ENCODE measurements at places on chromosomes 2 and 18.

DNA sequence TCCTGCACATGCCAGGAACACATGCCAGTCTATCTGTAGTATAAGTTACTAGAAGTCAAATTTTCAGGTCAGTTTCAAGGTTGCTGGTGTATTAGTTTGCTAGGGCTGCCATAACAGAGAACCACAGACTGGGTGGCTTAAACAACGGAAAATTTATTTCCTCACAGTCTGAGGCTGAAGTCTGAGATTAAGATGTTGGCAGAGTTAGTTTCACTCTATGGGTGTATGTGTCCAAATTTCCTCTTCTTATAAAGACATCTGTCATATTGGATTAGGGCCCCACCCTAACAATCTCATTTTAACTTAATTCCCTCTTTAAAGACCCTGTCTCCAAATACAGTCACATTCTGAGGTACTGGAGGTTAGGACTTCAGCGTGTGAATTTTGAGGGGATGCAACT, 26.5 kb downstream of the B3GNT7 start:
- no peak for DNase-seq

GRCh38 chr2:134512734-134513464, 205.9 kb downstream of the TMEM163 start:
- DNase-seq, result no peak

DNA sequence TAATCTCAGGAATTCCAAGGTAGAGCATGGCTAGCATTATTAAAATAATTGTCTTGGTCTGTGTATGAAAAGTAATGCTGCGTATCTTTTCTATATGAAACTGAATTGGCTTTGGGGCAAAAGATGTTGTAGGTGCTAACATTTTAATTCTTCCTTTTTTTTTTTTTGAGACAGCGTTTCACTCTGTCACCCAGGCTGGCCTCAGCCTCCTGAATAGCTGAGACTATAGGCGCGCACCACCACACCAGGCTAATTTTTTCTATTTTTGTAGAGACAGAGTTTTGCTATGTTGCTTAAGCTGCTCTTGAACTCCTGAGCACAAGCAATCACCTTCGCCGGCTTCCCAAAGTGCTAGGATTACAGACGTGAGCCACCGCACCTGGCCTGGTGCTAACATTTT, 172.6 kb upstream of the STON1 start:
- no peak for DNase-seq

DNA sequence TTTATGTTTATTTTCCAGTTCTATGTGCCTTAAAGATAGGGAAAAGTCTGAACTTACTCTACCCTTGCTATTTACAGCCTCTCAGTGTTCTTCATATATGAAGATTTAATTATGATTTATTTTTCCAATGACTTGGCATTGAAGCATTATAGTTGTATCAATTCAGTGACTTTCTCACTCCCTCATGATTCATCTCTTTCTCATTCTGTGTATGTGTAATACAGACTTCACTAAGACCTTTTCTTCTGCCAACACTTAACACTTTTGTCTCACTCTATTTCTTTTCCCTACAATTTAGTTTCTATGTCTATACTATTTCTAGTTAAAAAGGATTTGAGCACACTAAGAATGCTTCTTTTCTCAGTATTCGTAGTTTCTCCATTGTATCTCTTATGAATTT, 1470.3 kb upstream of the ACVR2A start:
- DNase-seq, result no peak

DNA sequence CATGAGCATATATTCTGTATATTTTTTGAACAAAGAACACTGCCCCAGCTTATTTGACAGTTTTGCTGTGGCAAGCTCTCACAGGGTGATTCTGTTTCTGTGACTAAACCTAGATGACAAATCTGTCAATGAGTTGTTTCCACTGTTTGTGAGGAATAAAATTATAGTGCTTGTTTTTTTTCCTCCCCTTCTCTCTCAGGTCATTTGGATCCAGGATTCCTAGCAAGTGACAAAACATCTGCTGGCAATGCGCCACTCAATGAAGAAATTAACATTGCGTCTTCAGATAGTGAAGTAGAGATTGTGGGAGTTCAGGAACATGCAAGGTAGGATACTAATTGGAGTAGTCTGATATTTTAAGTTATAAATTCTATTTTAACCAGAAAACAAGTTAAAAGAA, 149.3 kb downstream of the HAUS1 start:
- no peak for DNase-seq

GRCh38 chr2:135256531-135257260, 204.6 kb downstream of the RAB3GAP1 start:
- no peak for DNase-seq

DNA sequence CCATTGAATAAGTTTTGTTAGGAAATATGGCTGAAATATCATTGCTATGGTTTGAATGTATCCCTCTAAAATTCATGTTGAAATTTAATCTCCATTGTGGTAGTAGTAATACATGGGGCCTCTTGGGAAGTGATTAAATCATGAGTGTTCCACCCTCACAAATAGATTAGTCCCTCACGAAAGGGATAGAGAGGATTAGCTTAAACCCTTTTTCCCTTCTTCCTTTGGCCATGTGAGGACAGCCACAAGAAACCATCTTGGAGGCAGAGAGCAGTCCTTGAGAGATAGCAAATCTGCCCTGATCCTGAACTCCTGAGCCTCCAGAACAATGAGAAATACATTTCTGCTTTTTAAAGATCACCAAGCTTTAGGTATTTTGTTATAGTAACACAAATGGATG, 274.2 kb downstream of the CDH19 start:
- no peak for DNase-seq

DNA sequence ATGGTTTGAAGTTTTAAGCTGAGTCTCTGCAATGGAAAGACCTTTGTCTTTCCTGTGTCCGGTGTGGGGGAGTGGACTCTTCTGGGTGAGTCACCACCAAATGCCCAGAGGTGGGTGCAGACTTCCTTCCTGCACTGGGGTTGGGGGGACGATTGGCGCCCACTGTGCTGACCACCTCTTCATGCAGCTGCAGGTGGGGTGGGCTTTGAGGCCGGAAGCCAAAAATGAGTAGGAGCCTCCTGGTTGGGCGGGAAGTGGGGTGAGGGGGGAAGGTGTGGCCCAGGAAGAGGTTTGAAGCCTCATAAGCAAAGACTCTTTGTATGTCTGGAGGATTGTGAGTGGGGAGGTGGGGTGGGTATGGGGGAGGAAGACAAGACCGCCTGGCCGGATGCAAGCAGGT, 27.6 kb downstream of the PAX8 start:
- DNase-seq, result no peak

DNA sequence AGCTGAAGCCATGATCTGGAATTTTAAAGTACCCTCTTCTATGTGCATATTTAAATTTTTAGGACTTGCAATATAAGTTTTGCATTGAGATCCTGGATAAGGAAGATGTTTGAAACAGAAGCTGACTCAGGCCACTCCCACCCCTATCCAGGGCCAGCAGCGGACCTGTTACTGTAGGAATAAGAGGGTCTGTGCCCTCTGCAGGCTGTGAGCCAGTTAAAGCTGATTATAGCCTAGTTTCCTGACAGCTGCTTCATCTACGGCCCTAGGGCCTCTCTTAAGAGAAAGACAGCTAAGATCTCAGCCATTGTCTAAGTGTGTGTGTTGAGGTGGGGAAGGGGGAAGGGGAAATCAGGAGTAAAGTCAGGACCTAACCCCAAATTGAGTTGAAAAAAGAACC, 234.0 kb downstream of the HAUS1 start:
- DNase-seq, result no peak

- DNase-seq, result no peak
Observed at GRCh38 chr2:235098736-235099494, 147.1 kb downstream of the SH3BP4 start.

GRCh38 chr2:143916781-143917180, 603.1 kb downstream of the ZEB2 start:
- DNase-seq, result no peak

- DNase-seq, result no peak
Observed at GRCh38 chr2:207328944-207329386, 163.2 kb upstream of the KLF7 start.

DNA sequence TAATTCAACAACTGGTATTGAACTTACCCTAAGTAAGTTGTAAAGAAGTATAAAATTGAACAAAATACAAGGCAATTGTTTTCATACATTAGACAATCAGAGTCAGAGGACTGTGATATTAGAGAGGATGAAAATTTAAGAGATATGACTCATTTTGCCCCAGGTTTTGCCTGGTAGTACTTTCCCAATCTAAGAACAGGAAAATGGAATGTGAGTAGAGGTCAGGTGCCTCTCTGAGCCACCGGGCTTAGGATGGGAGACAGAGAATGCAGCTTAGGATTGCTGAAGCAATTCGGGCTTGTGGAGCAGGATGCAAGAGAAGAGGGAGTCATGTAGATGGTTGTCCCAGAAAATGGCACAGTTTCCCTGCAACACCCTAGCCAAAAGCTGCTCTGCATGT, 219.7 kb upstream of the CHST9 start:
- no peak for DNase-seq

- no peak for DNase-seq
Observed at GRCh38 chr2:128437204-128437565, 118.5 kb upstream of the HS6ST1 start.

DNA sequence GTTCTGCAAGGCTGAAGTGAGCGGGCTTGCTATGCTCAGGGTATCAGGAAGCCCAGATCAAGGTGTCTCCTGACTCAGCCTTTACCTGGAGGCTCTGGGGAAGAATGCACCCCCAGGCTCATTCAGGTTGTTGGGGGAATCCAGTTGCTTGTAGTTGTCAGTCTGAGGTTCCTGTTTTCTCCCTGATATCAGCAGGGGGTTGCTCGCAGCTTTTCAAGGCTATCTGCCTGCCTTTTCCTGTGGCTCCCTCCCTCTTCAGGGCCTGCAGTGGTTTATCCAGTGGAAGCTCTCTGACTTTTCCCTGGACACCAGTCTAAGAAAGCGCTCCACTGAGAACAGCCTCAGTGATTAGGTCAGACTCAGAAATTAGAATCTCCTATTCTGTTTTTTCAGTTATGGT, 116.6 kb downstream of the PTPRM start:
- no peak for DNase-seq

DNA sequence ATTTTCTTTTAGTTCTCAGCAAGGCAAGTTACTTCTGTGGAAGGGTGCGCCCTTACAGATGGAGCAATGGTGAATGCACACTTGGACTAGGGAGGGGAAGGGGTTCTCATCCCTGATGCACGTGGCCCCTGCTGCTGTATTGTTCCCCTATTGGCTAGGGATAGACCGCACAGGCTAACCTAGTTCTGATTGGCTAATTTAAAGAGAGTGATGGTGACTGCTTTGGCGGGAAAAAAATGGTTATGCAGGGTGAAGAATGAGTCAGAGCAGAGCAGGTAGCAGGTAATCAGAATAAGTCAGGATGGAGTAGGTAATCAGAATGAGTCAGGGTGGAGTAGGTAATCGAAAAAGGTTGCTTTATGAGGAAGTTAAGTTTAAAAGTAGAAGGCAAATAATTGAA, 171.5 kb downstream of the MTCL1 start:
- DNase-seq, result no peak

DNA sequence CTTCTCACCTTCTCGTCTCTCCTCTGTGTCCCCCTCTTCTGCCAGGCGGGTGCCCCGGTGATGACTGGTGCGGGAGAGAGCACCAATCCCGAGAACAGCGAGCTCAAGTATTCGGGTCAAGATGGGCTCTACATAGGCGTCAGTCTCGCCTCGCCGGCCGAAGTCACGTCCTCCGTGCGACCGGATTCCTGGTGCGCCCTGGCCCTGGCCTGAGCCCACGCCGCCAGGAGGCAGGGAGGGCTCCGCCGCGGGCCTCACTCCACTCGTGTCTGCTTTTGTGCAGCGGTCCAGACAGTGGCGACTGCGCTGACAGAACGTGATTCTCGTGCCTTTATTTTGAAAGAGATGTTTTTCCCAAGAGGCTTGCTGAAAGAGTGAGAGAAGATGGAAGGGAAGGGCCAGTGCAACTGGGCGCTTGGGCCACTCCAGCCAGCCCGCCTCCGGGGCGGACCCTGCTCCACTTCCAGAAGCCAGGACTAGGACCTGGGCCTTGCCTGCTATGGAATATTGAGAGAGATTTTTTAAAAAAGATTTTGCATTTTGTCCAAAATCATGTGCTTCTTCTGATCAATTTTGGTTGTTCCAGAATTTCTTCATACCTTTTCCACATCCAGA, 31.3 kb downstream of the GATA6 start:
- DNase-seq, result no peak

- DNase-seq, result no peak
Observed at GRCh38 chr2:207477896-207478295, 51.9 kb upstream of the CREB1 start.

DNA sequence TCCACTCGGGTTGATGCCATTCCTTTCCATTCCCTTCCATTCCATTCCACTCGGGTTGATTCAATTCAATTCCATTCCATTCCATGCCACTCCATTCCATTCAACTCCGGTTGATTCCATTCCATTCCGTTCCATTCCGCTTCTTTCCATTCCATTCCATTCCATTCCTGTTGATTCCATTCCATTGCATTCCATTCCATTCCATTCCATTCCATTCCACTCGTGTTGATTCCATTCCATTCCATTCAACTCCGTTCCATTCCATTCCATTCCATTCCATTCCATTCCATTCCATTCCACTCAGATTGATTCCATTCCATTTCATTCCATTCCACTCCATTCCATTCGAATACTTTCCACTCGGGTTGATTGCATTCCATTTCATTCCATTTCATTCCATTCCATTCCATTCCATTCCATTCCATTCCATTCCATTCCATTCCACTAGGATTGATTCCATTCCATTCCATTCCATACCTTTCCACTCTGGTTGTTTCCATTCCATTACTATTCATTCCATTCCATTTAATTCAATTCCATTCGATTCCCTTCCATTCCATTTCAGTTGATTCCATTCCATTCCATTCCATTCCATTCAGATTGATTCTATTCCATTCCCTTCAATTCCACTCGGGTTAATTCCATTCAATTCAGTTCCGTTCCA, 1141.8 kb downstream of the RPIA start:
- no peak for DNase-seq

GRCh38 chr2:230944123-230944653, 19.1 kb upstream of the GPR55 start:
- DNase-seq, result no peak

GRCh38 chr2:163592954-163593622, 142.7 kb downstream of the FIGN start:
- no peak for DNase-seq

DNA sequence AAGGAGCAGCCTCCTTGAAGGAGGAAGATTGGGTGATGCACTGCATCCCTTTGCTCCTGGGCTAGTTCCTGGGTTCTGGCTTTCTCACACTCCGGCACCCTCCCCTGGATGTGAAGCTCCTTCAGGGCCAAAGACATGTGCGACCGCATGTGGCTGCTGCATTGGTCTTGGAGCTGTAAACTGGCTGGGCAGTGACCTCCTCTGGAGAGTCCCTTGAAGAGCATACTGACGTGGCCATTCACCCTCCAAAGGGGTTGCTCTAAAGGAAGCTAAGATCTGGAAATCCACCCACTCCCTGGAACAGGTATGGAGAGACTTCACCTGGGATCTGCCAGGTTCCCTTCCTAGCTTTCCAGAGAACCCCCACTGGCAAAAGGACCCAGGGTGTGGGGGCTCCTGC, 62.1 kb downstream of the TMEM17 start:
- DNase-seq, result no peak

GRCh38 chr2:22990246-22990645, 394.7 kb upstream of the KLHL29 start:
- no peak for DNase-seq
